Activated CD8-positive, alpha-beta memory T cell treated with anti-CD3 and anti-CD28 coated beads for 24 hours (primary cell): ENCODE measurements at places on chromosomes 12 and 14.

DNA sequence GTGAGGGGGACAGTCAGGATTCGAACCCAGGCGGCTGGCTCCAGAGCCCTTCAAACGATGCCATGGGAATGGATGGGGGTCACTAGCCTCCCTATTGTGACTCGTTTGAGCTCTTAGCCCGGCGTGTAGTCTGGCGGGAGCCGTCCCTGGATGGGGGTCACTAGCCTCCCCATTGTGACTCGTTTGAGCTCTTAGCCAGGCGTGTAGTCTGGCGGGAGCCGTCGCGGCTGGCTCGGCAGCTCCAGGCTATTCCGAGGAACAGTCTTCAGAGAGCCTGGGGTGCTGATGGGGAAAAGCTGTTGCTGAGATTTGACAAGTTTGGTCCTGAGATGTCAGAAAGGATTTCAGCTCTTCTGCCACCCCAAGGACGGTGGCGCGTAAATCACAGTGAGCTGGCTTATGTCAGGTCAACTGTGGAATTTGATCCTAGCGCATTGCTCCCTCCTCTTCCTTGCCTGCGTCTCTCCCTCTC is 58.3 kb downstream of the CALM1 start:
- DNase-seq = no peak

GRCh38 chr14:59245809-59246295 is 57.4 kb downstream of the DAAM1 start:
- DNase-seq = no peak

GRCh38 chr12:778615-779014 is 26.2 kb downstream of the WNK1 start:
- no peak for DNase-seq

GRCh38 chr12:85157035-85157603 is 121.0 kb downstream of the LRRIQ1 start:
- DNase-seq = no peak

GRCh38 chr12:131723532-131723931 is 12.6 kb downstream of the SFSWAP start:
- no peak for DNase-seq

GRCh38 chr14:93955850-93956481 is 20.4 kb downstream of the ASB2 start:
- no peak for DNase-seq

DNA sequence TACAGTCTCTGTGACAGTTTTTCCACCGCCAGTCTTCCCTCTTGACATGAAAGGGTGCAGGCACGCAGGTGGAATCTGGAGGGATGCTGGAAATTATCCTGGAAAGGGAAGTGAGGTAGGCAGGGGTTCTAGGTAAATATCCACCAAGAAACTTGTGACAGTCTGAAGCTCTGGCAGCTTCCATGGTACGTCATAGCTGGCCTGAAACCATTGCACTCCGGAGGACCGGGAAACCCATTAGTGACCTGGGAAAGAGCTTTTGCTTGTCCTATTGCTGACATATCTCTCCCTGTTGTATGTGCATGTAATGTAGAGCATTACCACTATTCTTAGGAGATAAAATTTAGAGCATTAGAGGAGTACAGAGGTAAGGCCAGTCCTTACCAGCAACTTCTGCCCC is 275.9 kb downstream of the EGLN3 start:
- DNase-seq = no peak

GRCh38 chr12:6165395-6165794 is 34.8 kb upstream of the CD9 start:
- DNase-seq = no peak
